Lung microvascular endothelial cell (primary cell): ENCODE measurements at places on chromosomes 7 and 10. TPM values are rescaled to one million over a fixed set of nuclear protein-coding genes. Genes with fewer than 3 reads are reported as not detected.

PNLIPRP2 gene
- not detected in 2 replicates for total RNA-seq

PRSS37 gene
- not detected in 2 replicates for total RNA-seq

GHRHR gene
- total RNA-seq = not detected in 2 replicates

RPS24 gene
- 1,816 and 2,100 TPM in 2 replicates for total RNA-seq

TNKS2 gene
- total RNA-seq = 37.5 and 43.5 TPM in 2 replicates

CYP3A7 gene
- total RNA-seq = not detected in 2 replicates

RAB19 gene
- 0.22 TPM in 1 of 2 replicates, not detected in the other for total RNA-seq

TAS2R3 gene
- total RNA-seq = 0.44 and 0.60 TPM in 2 replicates

ANKRD30A gene
- not detected in 2 replicates for total RNA-seq

FAM24B gene
- 0.60 and 3.5 TPM in 2 replicates for total RNA-seq

WNT8B gene
- not detected in 2 replicates for total RNA-seq

FBXO24 gene
- under 0.01 and 0.20 TPM in 2 replicates for total RNA-seq

GRID2IP gene
- under 0.01 TPM in 2 replicates for total RNA-seq

CDC123 gene
- 172 and 185 TPM in 2 replicates for total RNA-seq

CRYGN gene
- total RNA-seq = not detected in 2 replicates

ZNF853 gene
- total RNA-seq = 1.1 and 4.8 TPM in 2 replicates

HMX2 gene
- total RNA-seq = not detected in 2 replicates

SFTPD gene
- total RNA-seq = not detected in 2 replicates
